Stimulated activated CD4-positive, alpha-beta T cell treated with anti-CD3 and anti-CD28 coated beads, Interleukin-4, amount 100 ng/mL, for 48 hours (primary cell): ENCODE measurements at places on chromosomes 16 and 17.

DNA sequence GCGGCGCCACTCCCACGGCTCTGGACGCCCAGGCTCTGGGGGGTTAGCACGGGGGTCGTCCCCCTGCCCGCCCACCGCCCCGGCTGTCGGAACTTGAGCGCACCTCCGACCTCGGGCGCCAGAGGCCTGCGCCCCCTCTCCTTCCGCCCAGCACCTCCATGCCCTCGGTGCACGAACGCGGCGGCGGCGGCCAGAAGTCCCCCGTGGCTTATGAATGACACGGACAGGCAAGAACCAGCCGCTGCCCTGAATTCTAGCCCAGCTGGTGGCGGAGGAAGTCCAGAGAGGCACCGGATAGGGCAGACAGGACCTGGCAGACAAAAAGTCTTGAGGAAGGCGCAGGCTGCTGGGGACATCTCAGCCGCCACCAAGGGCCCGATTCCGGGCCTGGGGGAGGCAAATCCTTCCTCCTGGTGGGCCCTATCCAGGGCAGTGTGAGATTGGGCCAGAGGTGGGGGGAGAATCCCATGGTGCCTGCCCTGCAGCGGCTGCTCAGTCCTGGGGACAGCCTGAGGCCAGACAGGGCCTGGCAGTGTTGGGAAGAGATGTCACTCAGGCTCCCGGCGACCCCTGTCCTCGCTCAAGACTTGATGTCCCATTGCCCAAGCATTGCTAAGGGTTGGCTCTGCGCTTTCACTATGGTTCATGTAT, 897 bp upstream of the CYGB start:
- no peak for DNase-seq

DNA sequence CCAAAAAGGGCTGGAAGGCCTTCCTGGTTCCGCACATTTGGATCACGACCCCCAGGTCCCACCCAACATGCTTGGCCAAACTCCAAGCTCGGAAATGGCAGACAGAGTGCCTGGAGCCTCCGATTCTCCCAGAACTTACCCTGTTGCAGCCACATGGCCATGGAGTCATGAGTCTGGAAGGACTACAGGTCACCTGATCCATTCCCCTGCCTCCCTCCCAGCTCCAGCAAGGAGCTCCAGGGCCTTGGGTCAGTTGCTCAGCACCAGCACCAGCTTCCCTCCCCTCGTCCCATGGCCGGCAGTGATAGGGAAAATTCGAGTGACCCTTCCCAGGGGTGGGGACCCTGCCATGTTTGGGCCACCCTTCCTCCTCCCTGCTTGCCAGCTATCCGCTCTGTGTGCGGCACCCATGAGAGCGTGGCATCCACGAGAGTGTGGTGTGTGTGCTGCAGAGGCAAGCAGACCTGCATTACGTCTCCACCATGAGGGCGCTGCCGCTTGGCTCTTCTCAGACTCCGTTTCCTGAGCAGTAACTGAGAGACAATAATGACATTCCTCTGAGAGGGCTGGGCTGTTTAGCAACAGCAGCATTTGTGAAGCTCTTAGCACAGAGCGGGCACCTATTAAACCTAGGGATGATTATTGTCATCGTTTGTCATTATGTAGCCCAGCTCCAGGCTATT, 21.3 kb upstream of the RPL38 start:
- DNase-seq, result no peak

GRCh38 chr17:60676758-60677307, 818 bp upstream of the BCAS3 start:
- no peak for DNase-seq

DNA sequence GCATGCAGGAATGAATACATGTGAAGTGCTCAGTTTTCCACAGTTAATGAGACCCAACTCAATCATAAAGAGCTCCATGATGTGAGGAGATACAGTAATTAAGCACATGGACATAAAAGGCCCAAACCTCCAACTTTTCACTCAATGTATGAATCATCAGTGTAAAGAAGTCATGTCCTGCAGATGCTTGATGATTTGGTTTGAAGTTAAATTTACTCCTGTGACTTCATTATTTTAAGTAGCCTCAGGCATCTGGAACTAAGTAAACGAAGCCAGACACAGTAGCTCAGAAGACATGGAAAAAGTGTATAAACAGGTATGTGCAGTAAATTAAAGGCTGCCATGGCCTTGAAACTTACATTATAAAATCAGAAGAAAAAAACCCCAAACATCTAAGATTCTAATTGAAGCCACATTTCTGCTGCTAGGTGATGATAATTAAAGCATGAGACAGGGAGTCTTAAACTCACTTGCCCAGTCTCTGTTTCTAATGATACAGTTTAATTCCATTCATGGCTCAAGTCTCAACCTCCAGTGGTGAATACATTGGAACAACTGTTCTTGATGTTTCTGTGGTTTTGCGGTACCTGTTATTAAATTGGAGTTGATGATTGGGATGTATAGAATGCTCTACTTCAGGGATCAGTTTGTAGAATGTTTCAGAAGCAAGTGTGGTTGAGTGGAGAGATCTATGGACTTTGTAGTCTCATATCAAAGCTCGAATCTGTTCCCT, 28.9 kb upstream of the CCL2 start:
- no peak for DNase-seq

DNA sequence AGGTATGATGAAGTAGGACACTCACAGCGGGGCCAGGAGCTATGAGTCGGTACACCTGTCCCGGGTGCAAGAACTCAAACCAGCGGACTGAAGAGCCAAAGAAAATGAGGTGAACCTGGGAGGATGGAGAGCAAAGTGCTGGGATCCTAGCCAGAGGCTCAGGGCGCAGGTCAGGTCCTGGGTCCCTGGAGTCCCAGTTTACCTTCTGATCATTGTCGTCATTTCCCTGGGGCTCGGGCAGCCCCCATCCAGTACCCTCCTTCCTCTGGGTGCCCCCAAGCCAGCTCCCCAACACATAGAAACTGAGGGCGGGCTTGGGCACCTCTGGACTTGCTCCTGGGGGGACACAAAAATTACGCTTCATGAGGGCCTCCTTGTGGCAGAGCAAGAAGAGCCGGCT, 16.2 kb downstream of the CTC1 start:
- DNase-seq, result no peak

GRCh38 chr16:87395181-87395842, 3.2 kb downstream of the MAP1LC3B start:
- DNase-seq, result no peak

DNA sequence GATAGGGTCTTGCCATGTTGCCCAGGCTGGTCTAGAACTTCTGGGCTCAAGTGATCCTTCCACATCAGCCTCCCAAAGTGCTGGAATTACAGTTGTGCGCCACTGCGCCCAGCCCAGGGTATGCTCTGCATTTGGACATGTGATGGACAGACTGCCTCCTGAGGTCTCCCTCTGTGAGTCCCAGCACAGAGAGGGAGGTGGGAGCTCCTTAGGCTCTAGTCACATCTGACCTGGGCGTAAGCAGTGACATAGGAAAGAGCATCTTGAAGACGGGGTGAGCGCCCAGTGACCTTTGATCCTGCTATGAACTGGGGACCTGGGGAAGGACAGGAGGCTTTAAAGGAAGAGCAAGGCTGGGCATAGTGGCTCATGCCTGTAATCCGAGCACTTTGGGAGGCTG, 2.2 kb upstream of the GFAP start:
- DNase-seq, result no peak
